NCI-H1436 treated with DMSO at 0.1 percent for 48 hours (cell line): ENCODE measurements at places on chromosomes 2 and 18.

DNA sequence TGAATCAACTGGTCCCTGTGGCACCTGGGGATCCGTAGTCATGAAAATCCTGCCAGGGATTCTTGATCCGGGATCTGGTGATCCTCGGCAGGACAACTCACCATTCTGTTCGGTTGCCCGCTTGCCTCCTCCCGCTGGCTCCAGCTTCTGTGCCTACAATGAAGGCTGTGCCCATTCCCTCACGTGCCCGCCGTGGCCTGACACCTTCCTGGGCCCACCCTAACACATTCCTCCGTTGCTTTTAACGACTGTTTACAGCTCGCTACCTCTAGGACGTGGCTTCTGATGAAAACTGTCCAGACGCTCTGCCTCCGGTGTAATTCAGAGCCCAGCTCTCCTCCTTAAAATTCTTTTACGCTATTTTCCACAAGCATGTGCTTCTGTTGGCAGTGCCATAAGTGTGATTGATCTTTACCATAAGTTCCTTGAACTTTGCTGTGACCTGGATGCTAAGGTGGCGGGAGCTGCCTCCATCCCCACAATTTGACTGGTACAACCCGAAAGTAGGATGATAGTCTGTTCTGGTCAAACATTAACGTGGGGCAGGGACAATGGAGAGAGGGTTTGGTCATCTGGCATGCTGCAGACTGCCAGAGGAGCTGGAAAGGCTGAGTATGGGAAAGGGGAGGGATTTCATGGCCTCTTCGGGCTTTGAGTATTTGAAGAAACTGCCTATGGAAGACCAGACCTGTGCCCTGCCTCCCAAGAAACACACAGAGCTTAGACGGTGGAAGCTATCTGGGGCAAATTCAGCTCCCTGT is 206.8 kb upstream of the TNP1 start:
- no peak for DNase-seq

GRCh38 chr2:168635065-168635577 is 167.3 kb upstream of the NOSTRIN start:
- DNase-seq, result no peak

- no peak for DNase-seq
Measured at GRCh38 chr2:194765723-194766122, 891.3 kb upstream of the SLC39A10 start.

DNA sequence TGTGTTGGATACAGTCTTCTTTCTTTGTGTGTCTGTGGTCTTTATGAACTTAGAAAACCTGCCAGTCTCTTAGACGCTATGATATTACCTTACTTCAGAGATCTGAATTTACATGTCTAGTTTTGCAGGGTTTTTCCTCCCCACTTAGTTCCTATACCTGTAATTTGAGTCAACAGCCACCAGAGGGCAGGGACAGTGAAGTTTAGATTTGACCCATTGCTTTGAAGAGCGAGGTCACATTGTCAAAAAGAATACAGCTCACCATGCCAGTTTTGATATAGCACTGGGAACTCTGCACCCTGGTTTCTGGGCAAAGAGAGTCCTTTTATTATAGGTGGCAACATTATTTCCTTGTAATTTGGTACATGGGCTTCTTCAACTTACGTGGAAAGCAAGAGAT is 102.3 kb downstream of the MAPK4 start:
- DNase-seq, result no peak

GRCh38 chr2:136801661-136802060 is 36.3 kb downstream of the THSD7B start:
- no peak for DNase-seq

- no peak for DNase-seq
Measured at GRCh38 chr2:134772493-134773169, 53.8 kb upstream of the TMEM163 start.

DNA sequence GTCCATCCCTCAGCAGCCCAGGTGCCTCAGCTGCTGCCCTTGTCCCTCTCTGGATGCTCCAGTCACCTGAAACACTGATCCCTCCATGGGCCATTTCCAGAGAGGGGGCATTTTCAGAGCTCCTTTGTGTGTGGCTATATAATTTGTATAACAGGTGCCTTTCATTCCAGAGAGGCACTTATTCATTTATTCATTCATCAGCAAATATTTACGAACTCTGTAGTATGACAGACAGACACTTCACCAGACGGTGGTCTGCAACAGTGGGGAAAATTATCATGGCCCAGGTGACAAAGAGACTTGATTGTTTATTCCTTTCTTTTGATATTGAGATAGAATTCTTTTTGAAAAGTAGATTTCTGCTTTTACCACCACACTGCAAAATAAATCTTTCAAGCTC is 361.7 kb downstream of the TMEM182 start:
- DNase-seq, result no peak

DNA sequence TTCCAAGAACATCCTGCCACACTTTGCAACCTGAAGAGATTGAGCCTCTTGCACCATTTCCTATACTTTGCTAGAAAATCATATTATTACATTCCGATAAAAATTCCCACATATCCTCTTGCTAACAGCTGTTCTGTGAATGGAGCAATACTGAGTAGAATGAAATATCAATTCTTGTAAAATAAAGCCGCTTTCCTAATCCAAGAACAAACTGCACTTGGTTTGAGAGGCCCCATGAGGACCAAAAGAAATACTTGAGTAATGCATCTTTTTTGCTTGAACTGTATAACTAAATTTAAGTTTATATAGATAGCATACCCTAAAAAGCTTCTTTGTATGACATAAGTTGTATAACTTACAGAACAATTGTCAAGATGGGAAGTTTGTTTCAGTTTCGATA is 632.4 kb upstream of the SLC8A1 start:
- DNase-seq, result no peak

- no peak for DNase-seq
Measured at GRCh38 chr2:72338076-72338475, 190.4 kb upstream of the CYP26B1 start.

DNA sequence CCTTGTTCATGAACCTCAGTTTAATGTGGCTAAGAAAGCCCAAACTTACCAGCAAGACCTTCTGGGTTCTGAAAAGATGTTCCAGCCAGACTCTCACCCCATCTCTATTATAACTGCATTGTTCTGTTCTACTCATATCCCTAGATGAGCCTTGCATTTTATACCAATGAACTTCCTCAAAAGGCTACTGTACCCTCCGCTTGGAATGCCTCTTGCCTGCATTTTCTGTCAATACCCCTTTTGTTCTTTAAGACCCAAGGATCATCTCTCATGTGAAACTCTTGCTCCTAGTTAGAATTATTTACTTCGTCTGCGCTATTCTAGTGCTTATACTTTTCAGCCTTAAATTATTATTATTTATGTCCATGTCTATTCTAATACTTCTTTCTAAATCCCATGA is 181.5 kb downstream of the MYO3B start:
- no peak for DNase-seq

DNA sequence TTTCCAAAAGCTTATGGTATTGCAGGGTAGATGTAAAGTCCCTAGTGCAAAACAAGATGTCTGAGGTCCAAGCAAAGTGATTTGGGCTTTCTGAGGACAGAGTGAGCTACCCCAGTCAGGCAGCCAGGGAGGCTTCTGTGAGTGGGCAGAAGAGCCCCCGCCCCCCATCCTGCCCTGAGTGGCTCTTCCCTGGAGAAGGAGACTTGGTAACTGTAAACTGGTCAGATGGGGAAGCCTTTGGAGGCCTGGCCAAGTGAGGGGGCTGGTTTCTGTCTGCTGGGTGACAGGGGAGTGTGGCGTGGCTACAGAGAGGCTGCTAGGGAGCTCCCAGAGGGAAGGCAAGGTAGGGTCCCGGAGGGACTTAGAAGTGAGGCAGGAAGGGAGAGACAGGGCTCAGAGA is 181.3 kb upstream of the HAAO start:
- DNase-seq, result no peak

- no peak for DNase-seq
Measured at GRCh38 chr2:66427300-66427699, 7.6 kb upstream of the MEIS1 start.

DNA sequence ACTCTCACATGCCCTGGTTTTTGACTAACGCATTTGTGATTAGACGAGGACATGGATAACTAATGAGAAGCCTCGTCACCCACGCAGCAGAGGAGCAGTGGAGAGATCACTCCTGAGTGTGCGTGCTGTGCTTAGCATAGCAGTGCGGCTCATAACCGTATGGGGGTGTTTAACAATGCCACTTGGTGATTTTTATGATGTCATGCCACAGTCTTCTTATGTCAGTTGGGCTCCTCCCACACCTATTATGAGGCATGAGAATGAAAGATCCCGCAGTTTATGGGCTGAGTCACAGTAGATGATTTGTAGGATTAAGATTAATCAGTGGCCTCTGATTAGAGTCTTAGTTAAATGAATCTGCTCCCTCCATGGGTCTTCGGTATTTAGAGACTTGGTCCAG is 2.5 kb upstream of the SMIM21 start:
- DNase-seq, result no peak

DNA sequence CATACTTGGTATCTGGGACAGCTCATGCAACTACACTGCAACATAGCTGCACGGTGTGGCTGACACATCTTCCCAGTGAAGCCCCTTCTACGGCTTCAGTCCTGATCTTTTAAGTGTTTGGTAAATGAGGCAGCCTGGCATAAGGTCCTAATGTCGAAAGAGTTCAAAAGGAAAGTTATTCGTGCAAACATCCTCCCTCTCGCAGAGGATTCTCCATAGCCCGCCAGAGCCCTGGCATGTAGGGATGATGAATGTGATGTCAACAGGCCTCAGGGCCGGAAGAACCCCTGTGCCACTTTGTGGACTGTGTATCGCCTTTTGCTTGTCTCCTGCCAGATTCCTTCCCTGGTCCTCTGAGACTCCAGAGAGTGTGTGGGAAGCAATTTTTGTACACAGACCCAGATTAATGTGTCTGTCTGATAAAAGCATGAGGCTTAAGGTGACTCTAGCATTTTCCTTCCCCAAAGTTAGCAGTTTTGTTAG is 88.5 kb downstream of the SOCS6 start:
- no peak for DNase-seq

DNA sequence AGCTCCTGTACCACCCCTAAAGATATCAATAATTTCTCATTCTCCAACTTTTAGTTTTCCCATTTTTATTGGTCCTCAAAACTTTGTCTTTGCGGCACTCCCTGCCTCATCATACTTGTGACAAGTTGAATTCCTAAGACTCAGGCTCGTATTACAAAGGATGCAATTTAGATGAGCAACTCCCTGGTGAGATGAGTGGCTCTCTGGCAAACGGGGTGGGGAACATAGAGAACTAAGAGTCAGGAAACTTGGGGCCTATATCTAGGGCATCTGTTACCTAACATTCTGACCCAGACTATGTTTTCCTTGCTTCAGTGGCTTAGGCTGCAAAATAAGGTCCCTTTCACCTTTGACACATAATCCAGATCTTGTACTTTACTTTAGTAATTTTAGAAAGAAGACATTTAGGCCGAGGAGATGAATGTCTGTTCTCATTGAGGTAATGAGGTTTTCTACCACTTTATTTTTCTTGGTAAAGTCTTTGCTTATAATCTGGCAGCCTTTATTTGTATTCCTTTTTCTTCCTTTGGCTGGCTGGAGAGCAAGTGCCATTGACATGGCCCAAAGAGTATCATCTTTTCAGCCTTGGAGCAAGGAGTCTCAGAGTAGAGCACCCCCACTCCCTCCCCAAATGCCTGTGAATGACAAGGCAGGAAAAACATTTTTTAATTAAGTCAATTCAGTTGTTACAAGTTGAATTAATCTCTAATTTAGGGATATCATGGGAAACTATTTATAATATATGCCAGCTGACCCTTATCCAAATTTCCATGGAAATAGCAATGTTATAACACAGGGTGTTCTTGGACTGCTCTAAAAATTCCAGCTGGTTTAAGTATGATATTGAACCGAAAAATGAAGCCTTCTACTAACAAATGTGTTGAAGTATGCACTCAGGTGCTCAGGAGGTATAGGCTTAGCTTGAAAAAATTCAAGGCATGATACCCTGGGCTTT is 15.2 kb downstream of the TSPYL6 start:
- no peak for DNase-seq

- peak; percentile 6 for DNase-seq
Measured at GRCh38 chr2:153595939-153596338, 117.4 kb upstream of the RPRM start.

- DNase-seq, result no peak
Measured at GRCh38 chr2:17733599-17733998, 20.0 kb downstream of the SMC6 start.
